ENCODE measurements at places on chromosomes 11 and 22.

DNA sequence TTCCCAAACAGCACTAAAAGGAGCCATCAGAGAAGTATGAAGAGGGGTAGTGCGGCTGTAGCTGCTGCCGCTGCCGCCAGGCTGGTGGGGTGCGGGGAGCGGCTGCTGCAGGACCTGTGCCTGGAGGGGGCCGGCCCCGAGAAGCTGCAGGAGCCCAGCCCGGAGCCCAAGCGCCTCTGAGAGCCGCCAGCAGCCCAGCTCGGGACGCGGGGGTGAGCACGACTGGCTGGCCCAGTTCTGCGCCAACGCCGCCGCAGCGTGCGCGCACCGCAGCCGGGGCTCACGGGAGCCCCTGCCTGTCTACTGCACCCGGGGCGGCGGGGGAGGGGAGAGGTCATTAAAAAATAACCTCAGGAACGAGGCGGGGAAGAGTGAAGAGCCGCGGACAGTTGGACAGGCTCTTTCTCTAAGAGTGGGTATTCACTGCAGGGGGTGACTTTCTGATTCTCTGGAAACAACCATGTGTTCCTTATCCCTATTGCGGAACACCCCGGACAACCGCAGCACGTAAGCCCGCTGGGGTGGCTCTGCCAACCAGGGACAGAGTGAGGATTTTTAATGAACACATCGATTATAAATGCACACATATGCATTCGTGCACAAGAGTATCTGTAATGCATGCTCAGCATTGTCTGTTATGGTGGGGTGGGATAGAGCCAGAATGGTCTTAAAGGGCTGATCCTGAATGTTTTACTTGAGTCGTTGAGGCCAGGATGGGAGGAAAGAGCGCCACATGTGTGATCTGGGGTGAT lies 453 bp downstream of the GAS2 start:
- DNase-seq = peak; percentile 60

- DNase-seq = no peak
Measured at GRCh38 chr22:38311323-38311620, 6.0 kb downstream of the CSNK1E start.

GRCh38 chr11:64285885-64286800 lies 495 bp downstream of the GPR137 start:
- no peak for DNase-seq

- no peak for DNase-seq
Measured at GRCh38 chr11:17631702-17632365, 84.8 kb downstream of the OTOG start.

DNA sequence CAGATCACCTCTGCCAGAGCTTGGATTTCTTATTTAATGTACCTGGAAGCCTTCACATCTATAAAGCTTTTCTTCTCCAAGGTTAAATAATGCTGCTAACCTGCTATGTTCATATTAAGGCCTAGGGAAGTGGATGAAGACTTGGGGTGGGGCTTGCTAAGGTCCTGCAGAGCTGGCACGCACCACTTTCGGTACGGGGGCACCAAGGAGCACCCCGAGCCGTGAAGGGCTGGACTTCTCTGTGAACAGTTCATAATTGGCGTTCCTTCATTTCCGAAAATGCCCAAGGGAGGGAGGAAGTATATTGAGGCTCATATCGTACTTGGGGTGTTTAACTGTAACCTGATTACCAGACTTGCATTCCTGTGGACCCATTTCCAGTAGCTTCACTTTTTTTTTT lies 59.6 kb downstream of the ST14 start:
- DNase-seq = no peak

GRCh38 chr11:35836205-35836604 lies 107.7 kb upstream of the LDLRAD3 start:
- DNase-seq = no peak

- DNase-seq = no peak
Measured at GRCh38 chr11:34191578-34191977, 86.1 kb downstream of the NAT10 start.

GRCh38 chr11:12704049-12704448 lies 29.8 kb downstream of the TEAD1 start:
- no peak for DNase-seq

DNA sequence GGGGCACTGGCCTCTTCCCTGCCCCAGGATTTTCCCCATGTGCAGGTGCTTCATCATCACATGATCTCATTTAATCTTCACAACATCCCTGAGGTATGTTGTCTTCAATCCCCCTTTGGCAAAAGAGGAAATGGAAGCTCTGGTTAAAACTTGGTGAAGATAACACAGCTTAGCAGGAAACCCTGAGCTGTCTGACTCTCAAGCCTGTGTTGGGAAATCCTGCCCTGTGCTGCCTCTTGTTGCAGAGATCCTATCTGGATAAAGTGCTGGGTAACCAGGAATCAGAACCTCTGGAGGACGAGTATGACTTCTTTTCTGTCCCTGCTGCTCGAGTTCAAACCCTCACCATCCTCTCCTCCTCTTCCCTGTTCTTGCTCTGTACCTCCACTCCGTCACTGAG lies 13.1 kb upstream of the E2F8 start:
- DNase-seq = no peak

DNA sequence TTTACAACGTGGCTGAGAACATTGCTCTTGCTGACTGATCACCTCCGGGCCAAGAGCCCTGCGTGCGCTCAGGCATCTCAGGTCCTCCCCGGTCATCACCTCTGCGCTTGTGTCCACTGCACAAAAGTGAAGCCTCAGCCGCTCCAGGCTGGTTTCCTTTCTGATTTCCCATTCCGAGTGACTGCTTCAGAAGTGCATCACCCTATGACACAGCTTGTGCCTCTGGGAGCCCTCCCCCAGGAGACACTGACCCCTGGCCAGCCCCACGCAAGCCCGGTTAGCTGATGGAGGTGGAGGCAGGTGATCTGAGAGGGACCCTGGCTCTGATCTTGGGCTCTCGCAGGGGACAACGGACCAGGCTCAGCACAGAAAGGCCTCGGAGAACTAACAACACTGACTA lies 38.3 kb upstream of the GNB1L start:
- DNase-seq = no peak

GRCh38 chr11:68255526-68255925 lies 16.2 kb downstream of the C11orf24 start:
- no peak for DNase-seq

DNA sequence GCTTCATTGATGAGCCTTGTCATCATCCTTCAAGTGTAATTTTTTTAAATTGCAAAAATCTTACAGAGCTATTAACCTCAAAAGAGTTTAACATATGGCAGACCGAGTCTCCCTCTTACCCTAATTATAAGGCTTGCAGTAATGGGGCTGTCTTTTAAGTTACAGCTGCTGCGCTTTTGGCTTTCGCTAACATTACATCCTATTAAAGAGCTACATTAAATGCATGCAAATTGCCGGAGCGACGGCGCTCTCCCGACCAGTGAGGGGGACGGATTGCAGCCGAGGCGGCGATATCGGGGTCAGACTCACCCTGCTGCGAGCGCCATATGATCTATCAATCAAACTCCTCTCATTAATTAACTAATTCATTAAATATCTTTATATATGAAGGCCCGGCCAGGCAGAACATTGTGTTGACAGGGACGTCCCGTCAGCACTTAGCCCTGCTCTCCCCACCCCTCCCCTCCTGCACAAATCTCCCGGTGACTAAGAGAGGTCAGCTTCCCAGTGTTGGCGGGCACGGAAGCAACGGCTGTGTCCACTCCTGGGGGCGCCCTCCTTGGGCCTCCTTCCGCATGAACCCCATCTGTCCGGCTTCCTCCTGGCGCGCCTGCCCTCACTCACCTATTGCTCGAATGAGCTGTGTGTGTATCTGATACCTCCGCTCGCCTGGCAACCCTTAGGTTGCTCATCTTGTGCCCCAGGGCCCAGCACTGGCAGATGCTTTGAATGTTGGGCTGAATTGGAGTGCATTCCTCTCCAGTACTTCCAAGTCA lies 156.0 kb upstream of the CADM1 start:
- DNase-seq = no peak

DNA sequence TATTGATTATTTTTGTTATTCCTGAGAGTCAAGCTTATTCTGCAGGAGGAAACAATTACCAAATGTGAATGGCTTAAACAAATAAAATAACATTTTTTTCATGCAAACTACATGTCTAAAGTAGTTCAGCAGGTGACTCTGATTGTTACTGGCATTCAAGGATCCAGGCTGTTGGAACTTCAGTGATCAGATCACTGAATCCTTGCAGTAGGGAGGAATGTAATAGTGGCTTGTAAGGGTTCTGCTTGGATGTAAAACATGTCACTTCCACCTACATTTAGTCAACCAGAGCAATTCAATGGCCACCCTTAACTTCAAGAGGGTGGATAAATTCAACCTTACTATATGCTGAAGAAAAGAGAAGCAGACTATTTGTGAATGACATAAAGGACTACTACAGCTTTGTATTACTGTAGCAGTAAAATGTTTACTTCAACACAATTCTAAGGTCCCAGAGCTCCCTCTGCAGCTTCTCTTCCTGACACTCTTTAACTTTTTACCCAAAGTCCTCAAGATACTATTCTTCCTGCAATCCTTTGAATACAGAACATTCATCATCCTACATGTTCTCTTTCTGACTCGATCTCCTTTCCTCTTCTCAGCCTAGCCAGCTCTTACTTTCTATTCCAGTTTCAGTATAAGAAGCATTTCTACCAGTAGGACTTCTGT lies 284.0 kb downstream of the LRRC4C start:
- DNase-seq = no peak

DNA sequence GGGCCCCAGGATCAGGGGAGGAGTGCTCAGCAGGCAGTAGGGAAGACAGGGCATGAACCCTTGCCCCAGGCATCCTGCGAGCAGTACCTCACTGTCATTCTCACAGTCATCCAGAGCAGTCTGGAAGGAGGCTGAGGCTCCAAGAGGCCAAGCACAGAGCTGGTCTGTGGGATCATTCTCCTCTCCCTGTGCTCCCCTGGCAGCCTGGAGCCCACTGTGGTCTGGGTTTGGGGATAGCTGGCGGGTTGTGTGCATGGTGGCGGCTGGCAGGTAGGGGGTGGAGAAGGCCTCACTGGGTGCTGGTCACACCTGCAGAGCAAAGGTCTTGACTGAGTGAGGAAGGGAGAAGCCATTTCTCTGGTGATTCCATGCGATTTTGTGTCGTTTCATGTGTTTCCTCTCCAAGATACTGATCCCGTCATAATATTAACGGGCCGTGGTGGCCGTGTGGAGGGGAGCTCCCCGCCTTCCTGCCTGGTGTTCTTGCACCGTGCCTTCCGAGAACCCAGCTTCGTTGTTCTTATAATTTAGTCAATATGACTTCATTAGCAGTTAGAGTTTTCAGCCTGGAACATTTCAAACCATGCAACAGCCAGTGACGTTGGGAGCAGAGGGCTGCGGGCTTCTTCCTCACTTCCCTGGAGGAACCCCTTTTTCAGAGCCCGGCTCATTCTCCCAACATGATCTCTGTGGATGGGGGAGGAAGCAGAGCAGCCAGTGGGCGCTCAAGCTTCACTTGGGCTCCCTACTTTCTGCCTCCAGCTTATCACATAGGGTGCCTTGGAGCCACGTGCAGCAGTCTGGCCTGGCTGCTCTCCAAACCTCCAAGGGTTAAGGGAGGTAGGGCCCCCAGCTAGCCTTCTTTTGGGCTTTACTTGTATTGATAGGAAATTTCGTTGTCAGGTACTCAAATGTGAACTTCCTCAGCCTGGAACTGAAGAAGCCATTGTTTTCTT lies 20.8 kb upstream of the ADORA2A start:
- no peak for DNase-seq

GRCh38 chr11:76910620-76911414 lies 50.1 kb downstream of the ACER3 start:
- DNase-seq = no peak

DNA sequence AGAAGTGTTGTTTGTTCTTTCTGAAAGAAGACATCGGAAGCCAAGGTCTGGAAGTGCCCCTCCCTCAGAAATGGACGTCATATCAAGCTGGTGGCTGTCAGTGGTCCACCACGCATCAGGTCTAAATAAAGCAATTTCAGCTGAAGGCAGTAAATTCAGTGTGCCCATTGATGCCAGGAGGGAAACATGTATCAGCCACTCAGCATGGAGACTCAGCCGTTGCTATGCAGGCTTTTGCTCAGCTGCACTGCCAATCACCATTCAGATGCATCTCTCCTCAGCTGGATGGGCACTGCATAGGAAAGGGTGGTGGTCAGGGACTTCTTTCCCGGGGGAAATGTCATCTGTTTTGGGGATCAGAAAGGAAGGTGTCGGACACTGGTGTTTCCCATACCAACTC lies 878.2 kb downstream of the NTM start:
- DNase-seq = no peak
